ENCODE measurements at places on chromosomes 6 and 20. TPM values are rescaled to one million over a fixed set of nuclear protein-coding genes. Genes with fewer than 3 reads are reported as not detected.

Gene PACRG
- total RNA-seq = not detected

Gene CALHM6
- 0.45 TPM for total RNA-seq

Gene GGTLC1
- not detected for total RNA-seq

Gene GZF1
- 11.8 TPM for total RNA-seq

Gene CAP2
- 13.1 TPM for total RNA-seq

Gene RBM12
- total RNA-seq = 85.5 TPM

Gene SLC22A7
- total RNA-seq = not detected

Gene SSTR4
- not detected for total RNA-seq

Gene GRIK2
- total RNA-seq = 0.32 TPM

Gene MUCL3
- total RNA-seq = not detected

Gene ECT2L
- total RNA-seq = not detected

Gene DEFB112
- total RNA-seq = not detected

Gene LAMA2
- total RNA-seq = 0.30 TPM

All from A549 treated with DMSO at 1 μM for 4 hours (cell line).